ENCODE measurements at places on chromosomes 1 and 21. TPM values are rescaled to one million over a fixed set of nuclear protein-coding genes. Genes with fewer than 3 reads are reported as not detected.

The PRAMEF33 gene
- not detected for total RNA-seq

The FCRL5 gene
- total RNA-seq, result not detected

The TDRD10 gene
- total RNA-seq, result 0.46 TPM

The SYCP1 gene
- not detected for total RNA-seq

The IFI44L gene
- 17.3 TPM for total RNA-seq

Data from diencephalon (tissue), 1 donor.